ENCODE measurements at places on chromosomes 6 and 20. TPM values are rescaled to one million over a fixed set of nuclear protein-coding genes. Genes with fewer than 3 reads are reported as not detected.

Gene PLCG1
- total RNA-seq, result 66.5 TPM

Gene ZSCAN23
- 6.3 TPM for total RNA-seq

Gene EPHA7
- 1.00 TPM for total RNA-seq

Gene GPR63
- 0.44 TPM for total RNA-seq

Gene SPATA25
- 1.5 TPM for total RNA-seq

Gene C2
- total RNA-seq, result 2.0 TPM

Gene NUDT3
- 17.4 TPM for total RNA-seq

Gene MMUT
- total RNA-seq, result 27.9 TPM

Gene PCMTD2
- 55.6 TPM for total RNA-seq

Gene MUCL3
- total RNA-seq, result not detected

Gene EGFL8
- 0.66 TPM for total RNA-seq
